ENCODE measurements at places on chromosomes 12 and 14.

- no peak for DNase-seq
These were observed 76.9 kb upstream of the TMEM263 start for GRCh38 chr12:106878804-106879203.

GRCh38 chr12:12964255-12964654 lies 12.3 kb upstream of the GPRC5D start:
- no peak for DNase-seq

DNA sequence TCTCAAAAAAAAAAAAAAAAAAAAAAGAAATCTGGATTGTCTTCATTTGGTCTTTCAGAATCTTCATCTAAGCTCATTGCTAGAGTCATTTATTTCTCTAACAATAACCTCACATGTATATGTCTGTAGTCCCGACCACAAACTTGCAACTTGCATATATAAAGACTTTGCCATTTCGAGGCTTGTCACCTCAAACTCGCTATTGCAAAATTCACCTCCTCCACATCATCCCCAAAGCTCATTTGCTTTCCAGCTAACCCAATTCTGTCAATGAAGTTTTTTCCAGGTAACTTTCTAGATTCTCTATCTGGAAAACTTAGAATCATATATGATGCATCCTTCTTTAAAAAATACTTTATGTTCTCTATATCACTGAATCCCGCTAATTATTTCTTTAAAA lies 393.2 kb upstream of the ATXN7L3B start:
- no peak for DNase-seq

DNA sequence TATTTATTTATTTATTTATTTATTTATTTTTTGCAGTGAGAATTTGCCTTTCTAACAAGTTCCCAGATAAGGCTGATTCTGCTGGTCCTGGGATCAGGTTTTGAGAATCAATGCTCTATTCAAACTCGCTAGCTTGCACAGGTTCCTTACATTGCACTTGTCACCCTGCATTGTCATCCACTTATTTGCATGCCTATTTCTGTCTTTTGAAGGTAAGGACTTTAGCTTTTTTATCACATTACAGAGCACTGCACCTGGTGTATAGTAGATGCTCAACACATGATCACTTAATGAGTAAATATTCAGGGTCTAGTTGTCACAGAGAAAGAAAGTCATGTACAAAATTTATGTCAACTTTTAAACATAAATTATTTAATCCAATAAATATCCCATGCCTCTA lies 219.7 kb upstream of the BTG1 start:
- DNase-seq, result no peak

DNA sequence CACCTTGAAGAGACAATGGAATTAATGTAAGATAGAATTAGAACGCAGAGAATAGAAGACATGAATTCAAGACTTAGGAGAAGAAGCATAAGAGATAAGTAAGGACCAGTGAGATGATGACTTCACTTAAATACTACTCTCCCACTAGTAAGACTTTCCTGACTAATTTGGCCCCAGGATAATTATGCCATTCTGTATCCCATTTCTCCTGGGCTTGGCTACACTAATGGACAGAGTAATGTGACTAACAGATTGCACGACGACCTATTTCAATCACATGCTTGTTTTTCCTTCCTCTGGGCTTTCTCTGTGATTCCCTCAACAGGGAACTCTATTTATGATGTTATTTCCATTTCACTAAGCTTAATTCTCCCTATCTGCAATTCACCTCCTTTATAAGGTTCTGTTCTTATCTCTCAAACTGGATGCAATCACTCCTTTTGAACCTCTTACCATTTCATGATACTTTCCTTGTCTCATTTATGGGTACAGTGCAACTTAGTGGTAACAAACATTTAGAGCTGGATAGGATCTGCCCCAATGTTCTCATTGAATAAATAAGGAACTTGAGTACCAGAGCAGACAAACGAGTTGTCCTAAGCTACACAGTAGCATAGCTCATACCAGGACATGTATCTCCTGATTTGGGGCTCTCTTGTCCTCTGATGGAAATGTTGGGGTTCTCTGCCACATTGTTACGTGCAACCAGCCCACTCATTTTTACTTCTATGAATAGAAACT lies 102.7 kb downstream of the BTG1 start:
- no peak for DNase-seq

DNA sequence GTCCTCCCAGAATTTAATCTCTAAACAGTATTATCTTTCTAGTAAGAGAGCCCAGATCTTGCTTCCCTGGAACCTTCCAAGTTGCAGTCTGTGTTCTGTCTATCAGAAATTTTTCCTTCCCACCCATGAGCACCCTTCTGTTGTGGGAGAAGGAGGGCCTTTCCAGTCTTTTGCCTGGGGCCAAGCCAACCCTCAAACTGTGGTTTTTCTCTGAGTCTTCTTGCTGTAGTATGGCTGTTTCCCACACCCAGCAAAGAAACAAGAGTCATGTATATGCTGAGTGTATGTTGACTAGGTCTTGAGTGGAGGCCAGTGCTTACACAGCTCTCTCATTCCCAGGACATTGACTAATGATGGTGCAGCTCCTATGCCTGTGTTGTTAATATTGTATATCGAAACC lies 104.5 kb downstream of the TGFB3 start:
- no peak for DNase-seq

GRCh38 chr14:37343307-37344094 lies 145.8 kb downstream of the MIPOL1 start:
- no peak for DNase-seq

- DNase-seq, result no peak
These were observed 89.2 kb downstream of the FOXN3 start for GRCh38 chr14:89327771-89328212.

- no peak for DNase-seq
These were observed 3.8 kb downstream of the MARS1 start for GRCh38 chr12:57491393-57492280.

DNA sequence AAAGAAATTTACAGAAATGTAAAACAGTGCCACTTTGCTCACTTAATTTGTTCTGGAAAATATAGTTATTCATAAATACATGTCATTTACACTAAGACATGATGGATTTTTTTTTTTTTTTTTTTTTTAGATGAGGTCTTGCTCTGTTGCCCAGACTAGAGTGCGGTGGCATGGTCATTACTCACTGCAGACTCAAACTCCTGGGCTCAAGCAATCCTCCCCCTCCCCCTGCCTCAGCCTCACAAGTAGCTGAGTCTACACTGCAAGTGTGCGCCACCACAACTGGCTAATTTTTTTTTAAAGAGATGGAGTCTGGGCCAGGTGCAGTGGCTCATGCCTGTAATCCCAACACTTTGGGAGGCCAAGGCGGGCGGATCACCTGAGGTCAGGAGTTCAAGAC lies 101.2 kb downstream of the PPP2R5C start:
- no peak for DNase-seq

GRCh38 chr14:33081259-33081658 lies 142.6 kb downstream of the NPAS3 start:
- DNase-seq, result no peak

- no peak for DNase-seq
These were observed 618.8 kb downstream of the RPS29 start for GRCh38 chr14:48967419-48967818.

DNA sequence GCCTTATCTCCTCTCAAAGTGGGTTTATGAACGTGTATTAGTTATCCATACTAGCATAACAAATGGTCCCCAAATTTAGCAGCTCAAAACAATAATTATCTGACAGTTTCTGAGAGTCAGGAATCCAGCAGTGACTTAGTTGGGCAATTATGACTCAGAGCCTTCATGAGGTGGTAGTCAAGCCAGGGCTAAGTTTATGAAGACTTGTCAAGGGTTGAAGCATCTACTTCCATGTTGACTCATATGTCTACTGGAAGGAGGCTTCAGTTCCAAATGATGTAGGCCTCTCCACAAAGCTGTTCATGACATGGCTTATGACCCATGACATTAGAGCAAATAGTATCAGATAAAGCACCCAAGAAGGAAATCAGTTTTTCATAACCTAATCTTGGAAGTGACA lies 73.2 kb downstream of the IPO8 start:
- no peak for DNase-seq

DNA sequence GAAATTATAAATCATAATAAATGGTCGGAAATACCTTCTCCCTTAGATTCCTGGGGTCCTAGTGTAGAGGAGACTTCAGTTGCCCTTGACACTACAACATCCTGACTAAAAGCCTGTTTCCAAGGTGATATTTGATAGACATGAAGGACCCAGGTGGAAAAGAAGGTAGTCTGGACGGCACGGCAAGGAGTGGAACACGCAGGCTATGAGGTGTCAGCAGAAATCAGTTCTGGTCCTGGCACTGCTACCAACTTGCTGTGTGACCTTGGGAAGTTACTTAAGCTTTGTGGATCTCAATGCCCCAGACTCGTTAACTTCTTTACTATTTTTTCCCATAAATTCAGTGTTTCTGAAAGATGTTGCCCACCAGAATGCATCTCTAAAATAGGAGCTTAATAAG lies 36.9 kb upstream of the BCL2L14 start:
- DNase-seq, result no peak

- DNase-seq, result no peak
These were observed 118.7 kb upstream of the PTPRQ start for GRCh38 chr12:80325167-80325959.

DNA sequence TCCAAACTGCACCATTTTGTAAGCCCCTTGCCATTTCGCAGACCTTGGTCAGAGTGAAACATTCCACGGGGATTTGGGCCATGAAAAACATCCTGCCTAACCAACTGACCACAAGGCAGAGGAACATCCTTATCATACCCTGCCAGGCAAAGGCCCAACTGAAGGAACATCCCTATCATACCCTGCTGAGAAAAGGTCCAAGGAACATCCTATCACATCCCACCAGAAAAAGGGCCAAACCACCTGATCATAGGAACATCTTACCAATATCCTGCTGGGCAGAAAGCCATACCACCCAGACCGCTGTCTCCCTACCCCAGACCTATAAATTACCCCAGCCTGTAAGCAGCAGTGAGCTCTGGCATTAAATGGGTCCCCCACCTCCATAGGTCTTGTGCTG lies 19.4 kb upstream of the LRRC9 start:
- DNase-seq, result no peak

GRCh38 chr12:48787791-48788523 lies 932 bp downstream of the ADCY6 start:
- DNase-seq, result no peak

DNA sequence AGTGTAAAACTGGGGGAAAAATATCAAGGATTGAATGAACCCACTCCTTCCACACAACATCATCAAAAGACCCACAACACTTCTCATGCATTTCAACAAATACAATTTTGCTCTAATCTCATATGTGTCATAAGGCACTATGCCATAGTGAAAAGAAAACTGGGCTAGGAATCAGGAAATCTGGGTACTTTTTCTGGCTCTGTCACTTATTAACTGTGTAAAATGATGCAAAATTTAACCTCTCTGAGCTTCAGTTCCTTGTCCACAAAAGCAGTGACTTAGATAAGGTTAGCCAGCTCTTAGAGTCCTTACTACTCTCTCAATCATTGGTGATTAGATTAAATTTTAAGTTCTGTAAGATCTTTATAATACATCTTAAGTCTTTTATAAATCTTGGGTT lies 250.5 kb upstream of the SOX5 start:
- DNase-seq, result no peak

DNA sequence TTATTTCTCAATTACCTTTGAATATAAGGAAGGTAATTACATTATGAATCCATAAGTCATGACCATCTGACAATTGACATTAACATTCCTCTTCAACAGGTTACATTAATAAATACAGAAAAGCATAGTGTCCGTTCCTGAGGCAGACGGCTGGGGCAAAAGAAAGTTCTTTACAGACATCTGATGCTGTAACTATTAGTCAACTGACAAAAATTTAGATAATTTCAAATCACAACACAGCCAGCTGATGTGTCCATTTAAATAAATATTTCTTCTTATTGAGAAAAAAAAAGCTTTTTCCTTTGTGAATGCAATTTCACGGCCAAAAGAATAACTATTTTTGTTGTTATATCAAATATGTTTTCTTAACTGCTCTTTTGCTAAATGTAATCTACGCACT lies 9.2 kb upstream of the PYROXD1 start:
- no peak for DNase-seq

DNA sequence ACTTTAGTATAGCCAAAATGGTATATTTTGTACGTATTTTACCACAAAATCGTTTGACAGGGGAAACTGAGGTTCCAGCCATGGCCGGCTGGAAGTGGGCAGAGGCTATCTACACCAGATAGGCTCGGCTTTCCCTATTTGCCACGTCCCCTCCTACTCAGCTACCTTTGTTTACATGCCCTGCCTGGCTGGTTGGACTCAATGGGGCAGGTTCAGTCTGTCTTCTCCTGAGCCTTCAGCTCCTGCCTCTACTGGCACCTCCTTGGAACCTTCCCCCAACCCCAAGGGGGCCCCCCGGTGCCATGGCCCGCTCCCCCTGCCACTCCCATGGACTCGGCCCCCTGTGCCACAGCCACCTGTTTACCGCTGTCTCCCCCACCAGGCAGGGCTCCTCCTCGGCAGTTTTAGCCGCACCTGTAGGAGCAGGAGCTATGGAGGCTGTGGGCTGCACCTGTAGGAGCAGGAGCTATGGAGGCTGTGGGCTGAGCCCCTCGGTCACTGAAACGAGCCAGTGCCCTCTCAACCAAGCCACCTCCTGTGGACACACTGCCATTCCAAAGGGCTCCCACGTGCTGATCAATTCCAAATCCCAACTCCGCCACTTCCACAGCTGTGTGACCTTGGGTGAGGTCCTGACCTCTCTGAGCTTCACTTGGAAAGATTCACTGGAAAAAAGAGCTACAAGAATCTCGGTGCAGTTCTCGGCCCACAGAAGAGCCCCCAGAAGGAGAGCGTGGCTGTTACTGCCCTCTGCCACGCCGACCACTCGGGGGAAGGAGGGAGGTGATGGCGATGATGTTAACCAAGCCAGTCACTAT lies 62.2 kb downstream of the NCOR2 start:
- no peak for DNase-seq

- DNase-seq, result no peak
These were observed 48.2 kb downstream of the SETD3 start for GRCh38 chr14:99432485-99432884.

DNA sequence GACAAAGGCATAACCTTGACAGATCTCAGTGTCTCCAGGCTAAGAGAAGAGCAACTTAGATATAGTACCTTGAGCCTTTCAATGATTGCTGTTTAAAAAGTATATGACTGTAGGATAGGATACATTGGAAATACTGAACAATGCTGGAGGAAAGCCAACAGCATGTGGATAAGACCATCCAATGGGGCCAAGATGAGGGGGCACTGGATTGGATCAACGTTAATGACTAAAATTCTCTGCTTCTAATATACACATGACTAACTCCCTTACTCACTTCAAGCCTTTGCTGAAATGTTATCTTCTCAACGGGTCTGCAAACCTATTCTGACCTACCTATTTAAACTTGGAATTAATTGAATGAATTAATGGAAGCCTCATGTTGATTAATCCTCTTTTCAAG lies 354.9 kb downstream of the RAD51B start:
- no peak for DNase-seq
